HCT116 (cell line): ENCODE measurements at places on chromosomes 12 and 14.

GRCh38 chr14:104709387-104710039 is 14.5 kb upstream of the ADSS1 start:
- DNase-seq = no peak

- DNase-seq = no peak
These were observed 305.0 kb downstream of the NELL2 start for GRCh38 chr12:44571006-44571550.

GRCh38 chr12:102957339-102958050 is at the start of gene ASCL1:
Gene ASCL1, plus strand, starts transcription at chr12:102957674. Its CDS starts 571 bp downstream, at chr12:102958245.
- DNase-seq = no peak

DNA sequence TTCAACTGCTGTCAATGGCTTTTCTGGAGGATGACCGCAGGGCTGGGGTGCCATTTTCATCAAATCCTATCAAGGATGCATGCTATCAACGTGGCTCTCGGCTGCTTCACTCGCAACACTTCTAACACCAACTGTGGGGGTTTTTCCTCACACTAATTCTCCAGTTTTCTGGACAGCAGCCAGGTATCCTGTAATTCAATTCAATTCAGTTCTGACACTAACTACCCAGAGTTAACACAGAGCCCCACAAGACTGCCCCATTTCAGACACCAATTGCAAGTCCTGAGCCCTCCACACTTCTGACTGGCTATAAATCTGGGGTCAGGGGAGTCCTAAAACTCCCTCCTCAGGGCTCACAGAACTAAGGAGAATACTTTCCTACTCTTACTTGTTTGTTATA is 55.3 kb upstream of the TMCC3 start:
- no peak for DNase-seq

- DNase-seq = no peak
These were observed 33.9 kb downstream of the TPH2 start for GRCh38 chr12:71972441-71973074.

GRCh38 chr12:86154620-86155019 is 101.6 kb downstream of the MGAT4C start:
- no peak for DNase-seq

DNA sequence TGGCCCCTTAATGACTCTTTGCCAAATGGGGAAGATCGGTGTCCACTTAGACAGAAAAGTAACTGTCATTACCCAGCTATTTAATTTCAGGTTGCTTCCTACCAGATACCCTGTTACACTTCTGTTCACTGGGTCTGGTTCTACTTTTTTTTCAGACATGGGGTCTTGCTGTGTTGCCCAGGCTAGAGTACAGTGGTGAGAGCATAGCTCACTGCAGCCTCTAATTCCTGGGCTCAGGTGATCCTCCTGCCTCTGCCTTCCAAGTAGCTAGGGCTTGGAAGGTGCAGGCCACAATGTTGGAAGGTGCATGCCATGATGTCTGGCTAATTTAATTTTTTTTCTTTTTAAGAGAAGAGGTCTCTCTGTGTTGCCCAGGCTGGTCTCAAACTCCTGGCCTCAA is 147.0 kb upstream of the ARHGAP5 start:
- DNase-seq = no peak

DNA sequence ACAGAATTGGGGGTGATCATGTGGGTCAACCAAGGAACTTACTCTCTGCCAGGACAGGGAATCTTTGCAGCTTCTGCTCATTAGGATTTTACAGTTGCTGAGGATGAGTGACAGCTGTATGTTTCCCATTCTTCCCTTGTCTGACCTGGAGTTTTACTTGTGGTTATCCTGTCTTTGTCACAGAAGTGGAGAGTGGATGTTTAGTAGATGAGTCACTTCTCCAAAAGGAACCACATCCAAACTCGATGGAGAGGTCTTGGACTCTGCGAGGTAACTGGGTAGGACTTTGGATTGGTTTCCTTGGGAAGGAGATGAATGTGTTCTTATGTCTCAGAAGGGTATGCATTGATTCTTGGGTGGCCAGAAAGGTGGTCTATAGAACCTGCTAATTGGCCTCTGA is 53.8 kb upstream of the USP44 start:
- DNase-seq = no peak

GRCh38 chr12:11482955-11483354 is 87.6 kb upstream of the PRB2 start:
- DNase-seq = no peak

DNA sequence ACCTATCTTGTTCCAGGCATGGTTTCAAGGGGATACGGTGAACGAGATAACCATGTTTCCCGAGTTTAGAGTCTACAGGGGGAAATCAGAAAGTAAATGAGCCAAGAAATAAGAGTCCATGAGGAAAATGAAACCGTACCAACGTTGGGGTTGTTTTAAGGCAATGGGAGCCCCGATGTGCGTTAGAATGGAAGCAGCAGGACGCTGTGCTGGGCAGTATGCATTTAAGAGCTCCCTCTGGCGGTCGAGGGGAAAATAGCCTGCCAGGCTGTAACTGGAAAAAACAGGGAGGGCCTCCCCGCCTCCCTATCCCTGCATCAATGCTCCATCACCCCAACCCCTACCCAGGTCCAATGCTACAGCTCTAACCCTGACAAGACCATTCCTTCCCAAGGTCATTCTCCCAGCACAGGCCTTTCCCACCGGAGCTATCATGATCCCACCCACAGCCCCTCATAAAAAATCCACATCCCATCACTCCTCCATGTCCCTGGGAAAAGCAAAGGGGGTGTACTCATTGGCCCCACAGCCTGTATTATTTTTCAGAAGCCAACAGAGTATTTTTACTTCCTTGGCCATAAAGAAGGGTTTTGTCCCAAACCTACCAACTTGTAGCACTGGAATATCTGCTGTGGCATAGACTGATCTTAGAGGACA is 226.3 kb upstream of the NOS1 start:
- DNase-seq = peak; percentile 15

DNA sequence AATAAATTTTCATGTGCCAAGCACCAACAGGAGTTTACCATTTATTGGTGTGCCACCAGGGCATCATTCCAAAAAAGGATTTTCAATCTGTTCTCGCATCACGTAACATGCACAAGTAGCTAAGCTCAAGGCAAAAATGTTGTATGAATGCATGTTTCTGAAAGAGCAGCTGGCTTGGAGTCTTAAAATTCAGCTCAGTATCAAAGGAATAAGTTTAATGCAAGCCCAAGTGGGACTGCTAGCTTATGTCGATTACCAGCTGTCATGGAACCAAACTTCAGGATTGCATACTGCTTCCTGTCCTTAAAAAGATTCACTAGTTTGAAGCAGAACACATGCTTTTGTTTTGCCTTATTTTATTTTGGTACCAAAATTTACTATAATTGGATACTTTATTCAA is 437.0 kb downstream of the FSCB start:
- DNase-seq = no peak

- no peak for DNase-seq
These were observed 12.1 kb downstream of the FICD start for GRCh38 chr12:108527166-108527496.

DNA sequence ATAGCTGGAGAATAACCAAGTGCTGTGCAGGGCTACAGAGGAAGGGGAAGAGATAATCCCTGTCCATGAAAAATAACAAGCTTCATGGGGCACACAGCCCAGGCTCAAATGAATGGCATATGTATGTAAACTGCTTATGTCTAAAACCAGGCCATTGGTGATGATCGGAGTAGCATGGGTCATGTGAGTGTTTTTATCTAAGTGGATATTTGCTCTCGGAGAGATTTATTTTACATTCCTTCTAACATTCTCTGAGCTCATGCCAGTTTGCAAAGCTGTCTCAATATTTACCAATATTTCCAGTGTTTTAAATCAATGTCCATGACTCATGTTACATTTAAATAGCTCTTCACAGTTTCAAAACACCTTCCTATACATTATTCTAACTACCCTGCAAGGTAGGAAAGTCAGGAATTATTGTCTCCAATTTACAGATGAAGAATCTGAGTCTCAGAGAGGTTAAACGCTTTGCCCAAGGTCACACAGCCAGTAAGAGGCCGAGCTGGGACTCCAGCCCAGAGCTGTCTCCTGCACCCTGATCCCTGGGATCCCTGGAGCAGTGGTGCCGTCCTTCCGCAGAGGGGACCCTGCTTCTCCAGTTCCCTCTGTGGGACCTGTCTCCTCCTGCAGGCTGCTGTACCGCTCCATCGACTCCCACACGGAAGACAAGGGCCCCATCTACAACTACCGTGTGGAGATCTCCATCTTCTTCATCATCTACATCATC is 186.7 kb upstream of the FKBP4 start:
- no peak for DNase-seq

DNA sequence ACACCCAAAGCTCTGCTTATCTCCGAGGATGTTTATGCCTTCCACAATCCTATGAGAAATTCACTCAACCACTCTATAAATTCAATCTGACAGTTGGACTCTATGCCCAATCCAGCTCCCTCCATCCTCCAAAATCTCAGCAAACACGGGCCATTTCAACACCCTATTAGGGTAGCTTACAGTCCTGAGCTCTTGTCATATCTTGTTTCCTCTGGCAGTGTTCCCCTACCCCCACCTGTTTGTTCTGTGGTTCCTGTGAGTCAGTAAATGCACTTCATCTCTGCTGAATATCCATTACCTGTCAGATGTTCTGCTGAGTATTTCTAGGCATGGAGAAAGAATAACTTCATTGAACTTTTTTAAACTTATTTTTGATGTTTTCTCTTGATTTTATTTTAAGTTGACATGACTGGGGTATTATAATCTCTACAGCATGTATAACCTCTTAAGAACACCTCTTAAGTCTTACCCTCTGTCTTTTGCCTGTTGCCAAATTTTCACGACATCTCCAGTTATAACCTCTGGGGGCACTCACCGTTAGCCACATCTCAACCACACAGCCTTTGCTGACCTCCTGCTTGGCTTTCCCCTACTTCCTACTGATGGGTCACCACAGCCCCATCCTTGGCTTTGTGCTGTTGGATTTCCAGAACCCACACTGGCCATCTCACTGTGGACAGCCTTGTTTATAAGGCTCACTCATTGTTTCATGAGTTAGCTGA is 317.0 kb upstream of the TMPO start:
- no peak for DNase-seq

DNA sequence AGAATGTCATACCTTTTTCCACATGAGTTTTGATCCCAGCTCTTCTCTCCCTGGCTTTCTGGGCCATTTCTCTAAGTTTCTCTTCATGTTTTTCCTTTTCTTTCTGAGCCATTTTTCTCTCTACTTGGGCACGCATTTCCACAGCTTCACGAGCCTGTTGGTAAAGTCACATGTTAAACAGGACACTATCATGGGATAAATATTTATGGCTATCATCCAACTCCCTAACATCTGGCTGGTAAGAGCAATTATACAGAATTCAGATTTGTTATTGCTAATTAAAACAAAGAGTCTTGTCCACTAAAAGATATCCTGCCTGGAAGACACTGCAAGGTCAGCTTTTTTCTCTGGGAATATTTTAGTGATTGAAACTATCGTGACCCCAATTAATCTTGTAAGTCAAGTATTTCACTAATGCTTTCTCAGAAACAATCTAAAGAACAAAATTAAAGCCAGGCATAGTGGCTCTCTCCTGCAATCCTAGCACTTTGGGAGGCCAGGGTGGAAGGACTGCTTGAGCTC is 23.1 kb downstream of the SLIRP start:
- no peak for DNase-seq

GRCh38 chr12:93819050-93819491 is 141.9 kb downstream of the CRADD start:
- DNase-seq = no peak

GRCh38 chr14:94682736-94683135 is 70.5 kb downstream of the SERPINA3 start:
- DNase-seq = no peak

DNA sequence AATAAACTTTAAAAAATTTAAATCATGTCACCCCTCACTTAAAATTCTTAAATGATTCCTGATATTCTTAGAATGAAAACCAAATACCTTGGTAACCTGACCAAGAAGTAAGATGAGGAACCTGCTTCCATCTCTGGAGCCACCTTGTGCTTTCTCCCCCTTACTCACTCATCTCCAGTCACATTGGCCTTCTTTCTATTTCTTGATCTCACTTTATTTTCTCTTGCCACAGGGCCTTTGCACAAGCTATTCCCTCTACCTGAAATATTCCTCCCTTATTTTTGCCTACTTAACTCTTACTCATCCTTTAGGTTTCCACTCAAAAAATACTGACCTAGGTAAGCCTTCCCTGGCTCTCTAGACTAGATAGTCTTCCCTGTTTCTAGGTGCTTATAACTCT is 5.1 kb downstream of the ZCRB1 start:
- no peak for DNase-seq

GRCh38 chr14:68664225-68664681 is 128.6 kb downstream of the ZFP36L1 start:
- DNase-seq = no peak

DNA sequence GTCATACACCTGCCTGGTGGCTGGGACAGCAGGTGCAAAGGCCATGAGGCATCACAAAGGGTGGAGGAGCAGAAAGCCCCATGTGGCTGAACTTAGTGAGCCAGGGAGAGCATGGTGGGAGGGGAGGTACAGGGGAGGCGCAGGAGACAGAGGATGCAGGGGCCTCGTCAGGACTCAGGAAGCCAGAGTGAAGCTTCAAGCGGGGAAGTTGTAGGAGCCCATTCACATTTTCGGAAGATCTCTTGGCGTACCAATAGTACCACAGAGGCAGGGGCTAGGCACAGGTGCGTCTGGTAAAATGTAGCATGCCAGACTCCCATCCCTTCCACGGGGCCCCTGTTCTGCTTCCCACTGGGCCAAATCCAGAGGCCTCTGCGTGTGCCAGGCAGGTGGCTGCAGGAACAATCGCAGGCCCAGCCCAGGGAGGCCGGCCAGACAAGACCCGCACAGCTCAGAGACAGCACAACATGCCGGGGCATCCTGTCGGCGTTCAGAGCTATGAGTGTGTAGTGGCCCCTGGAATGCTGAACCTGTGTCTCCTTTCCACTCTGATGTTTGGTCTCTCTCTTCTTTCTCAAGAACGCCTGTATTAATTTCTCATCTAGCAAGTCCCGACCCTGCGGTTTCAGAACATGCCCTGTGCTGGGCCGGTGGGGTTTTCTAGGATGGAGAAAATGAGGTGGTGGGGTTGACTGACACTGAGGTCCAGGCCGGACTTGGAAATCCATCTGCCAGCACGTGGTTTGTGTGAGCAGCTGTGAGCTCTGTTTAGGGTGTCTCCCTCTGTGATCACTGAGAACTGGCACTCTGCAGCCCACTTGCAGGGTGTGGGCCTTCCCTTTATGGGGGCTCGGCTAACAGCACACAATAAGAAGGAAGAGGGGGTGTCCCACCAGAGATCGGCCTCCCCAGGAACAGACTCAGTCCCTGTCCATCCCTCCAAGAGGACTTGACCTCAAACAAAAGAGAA is 5.5 kb upstream of the TMEM132D start:
- no peak for DNase-seq

DNA sequence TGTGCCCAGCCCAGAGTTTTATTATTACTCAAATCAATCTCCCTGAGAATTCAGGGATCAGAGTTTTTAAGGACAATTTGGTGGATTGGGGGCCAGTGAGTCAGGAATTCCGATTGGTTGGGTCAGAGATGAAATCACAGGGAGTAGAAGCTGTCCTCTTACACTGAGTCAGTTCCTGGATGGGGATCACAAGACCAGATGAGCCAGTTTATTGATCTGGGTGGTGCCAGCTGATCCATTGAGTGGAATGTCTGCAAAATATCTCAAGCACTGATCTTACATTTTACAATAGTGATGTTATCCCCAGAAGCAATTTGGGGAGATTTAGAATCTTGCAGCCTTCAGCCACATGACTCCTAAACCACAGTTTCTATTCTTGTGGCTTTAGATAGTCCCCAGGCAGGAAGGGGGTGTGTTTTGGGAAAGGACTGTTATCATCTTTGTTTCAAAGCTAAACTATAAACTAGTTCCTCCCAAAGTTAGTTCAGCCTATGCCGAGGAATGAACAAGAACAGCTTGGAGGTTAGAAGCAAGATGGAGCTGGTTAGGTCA is 89.1 kb upstream of the CNOT2 start:
- DNase-seq = peak; percentile 1

- DNase-seq = no peak
These were observed 83.7 kb downstream of the ARMH4 start for GRCh38 chr14:58068306-58068705.
